ENCODE measurements at places on chromosomes 7 and 10.

GRCh38 chr7:156162451-156162850 is 350.2 kb upstream of the SHH start:
- DNase-seq = no peak

GRCh38 chr7:155213955-155214740 is 83.5 kb upstream of the INSIG1 start:
- no peak for DNase-seq

DNA sequence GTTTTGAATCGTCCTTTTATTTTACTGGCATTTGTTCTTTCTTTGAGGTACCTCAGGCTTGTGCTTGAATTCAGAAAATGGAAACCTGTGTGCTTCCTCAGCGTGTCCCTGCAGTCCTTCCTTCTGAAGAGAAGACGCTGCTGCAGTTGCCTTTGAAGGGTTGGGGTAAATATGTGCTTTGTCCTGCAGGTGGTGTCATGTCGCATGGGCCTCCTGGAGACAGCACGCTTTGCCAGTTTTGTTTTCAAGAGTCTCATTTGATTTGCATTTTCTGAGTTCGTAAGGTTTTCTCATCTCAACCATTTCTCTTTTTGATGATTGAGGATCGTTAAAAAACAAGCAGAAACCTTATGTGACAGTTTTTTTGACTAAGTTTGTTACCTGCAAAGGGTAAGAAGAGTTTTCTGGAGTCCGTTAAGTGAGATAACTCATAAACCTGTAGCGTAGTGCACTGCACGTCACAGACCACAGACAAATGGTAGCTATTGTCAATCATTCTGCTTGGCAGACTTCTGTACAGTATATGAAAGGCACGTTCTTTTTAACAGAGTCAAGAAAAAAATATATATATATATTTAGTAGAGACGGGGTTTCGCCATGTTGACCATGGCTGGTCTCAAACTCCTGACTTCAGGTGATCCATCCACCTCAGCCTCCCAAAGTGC is 57.0 kb downstream of the CDC123 start:
- no peak for DNase-seq

DNA sequence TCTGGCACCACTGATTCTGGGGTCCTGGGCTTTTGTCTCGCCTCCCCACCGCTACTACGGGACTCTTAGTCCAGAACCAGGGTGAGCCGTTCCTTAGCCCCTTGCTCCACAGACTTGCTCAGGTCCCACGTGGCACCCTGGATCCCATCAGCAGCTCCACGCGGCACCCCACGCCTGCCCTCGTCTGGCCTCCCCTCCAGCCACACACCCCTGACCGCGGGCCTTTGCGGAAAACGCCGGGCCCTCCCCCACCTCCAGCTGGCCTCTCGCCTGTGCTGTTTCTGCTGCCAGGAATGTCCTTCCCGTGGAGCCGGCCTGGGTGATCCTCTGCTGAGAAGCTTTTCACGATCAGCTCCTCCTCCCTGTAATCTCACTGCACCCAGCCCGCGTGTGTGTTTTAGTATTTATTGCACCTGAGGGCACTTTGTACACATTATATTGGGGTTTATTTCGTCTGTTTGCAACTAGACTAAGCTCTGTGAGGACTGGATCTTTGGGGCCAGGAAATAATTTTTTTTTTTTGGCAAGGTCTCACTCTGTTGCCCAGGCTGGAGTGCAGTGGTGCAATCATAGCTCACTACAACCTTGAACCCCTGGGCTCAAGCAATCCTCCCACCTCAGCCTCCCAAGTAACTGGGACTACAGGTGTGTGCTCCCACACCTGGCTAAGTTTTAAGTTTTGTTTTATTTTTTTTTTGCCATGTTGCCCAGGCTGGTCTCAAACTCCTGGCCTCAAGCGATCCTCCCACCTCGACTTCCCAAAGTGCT is 10.5 kb upstream of the TTYH3 start:
- DNase-seq = peak; percentile 75

- no peak for DNase-seq
Measured at GRCh38 chr7:27905951-27906350, 166.0 kb downstream of the TAX1BP1 start.

GRCh38 chr10:33234831-33235237 is 99.6 kb downstream of the NRP1 start:
- DNase-seq = no peak

DNA sequence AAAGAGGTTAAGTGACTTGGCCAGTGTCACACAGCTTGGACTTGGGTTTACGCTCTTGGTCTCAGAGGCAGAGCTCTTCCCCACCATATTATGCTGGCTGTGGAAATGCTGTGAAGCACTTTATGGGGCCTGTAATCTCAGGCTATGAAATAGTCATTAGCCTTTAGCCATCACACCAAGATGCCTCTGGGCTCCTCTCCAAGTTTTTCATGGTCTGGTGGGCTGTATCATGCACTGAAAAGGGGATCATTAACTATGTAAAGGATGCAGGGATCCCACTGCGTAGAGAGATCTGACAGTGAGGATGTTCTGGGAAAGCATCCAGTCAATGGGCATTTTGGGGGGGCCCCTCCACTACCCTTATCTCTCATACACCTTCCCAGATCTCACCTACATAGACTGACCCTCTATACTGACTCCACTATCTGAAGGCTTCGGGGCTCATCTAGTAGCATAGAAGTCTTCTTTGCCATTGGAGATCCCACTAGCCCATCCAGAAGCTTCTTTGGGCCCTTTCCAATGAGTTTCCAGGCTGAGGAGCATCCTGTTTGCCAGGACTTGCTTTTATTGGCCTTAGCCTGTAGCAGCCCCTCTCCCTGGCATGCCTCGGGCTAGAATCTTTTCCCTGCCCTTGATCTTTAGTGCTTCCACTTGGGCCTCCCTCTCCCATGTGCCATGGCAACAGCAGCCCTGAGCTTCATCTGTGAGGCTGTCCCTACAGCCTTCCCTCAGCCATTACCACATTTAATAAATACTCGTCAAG is 19.6 kb downstream of the FRMPD2 start:
- no peak for DNase-seq

- DNase-seq = no peak
Measured at GRCh38 chr10:14758994-14759664, 15.6 kb downstream of the FAM107B start.

- DNase-seq = peak; percentile 19
Measured at GRCh38 chr10:106705681-106706100, 458.8 kb downstream of the SORCS1 start.

- DNase-seq = peak; percentile 38
Measured at GRCh38 chr7:131431289-131431688, 103.6 kb downstream of the MKLN1 start.

DNA sequence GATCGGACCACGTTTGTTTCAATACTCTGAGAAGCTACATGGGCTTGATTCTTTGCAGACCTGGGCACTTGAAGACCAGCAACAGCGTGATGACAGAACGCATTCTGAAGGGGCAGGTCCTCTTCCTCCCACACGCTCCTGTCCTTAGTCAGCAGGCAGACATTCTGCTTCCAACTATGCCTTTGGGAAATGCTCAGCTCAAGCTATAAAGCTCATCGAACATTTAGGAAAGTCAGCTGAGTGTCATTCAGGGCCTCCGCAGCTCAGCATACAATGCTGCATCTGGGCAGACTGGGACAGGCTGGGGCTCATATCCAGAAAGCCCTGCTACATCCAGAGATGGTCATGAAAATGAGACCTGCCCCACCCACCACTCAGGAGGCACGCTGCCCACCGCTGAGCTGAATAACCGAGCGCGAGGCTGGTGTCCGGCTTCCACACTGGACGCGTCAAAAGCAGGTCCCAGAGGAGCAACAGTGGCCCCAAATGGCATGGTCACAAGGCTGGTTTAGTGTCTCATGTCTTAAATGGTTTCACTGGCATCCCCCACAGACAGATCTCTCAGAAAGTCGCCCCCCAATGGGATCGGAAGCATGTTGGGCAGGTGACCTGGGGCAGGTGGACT is 274.0 kb downstream of the DNAJB6 start:
- DNase-seq = no peak

- DNase-seq = no peak
Measured at GRCh38 chr7:11848251-11848650, 16.3 kb upstream of the THSD7A start.

Data from left ventricle myocardium inferior (tissue), 1 donor.